ENCODE measurements at places on chromosomes 2 and 18.

DNA sequence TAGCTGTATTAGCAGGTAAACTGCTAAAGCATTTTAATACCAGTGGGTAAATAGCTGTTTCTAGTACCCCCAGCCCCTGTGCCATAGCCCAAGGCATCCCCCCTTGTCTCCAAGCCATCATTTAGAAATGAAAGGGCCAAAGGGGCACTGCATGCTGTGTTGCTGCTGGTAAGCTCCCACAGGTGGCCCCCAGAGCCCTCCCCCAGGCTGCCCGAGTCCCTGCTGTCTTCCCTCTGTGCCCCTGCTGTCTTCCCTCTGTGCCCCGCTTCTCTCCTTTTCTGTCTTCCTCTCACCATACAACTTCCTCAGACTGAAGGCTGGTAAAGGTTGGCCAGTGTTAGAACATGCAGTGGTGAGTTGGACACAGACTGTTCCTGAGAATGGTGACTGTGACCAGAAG is 42.1 kb downstream of the ZAP70 start:
- no peak for DNase-seq

DNA sequence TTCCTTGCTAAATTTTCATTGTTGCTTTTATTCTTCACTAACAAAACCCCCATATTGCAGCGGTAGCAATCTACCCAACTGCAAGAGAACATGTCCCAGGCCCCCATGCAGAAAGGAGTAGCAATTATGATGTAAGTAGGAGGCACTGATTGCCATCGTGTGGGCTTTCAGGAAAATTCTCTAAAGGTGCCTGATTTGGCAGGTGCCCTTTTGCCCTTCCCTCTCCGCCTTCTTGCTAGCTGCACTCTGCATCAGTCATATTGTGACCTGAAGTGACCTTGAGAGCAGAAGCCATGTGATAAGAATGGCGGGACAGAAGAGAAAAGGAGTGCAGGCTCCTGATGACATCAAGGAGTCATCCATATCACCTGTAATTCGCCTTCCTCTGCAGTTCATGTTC is 112.1 kb downstream of the NCKAP5 start:
- no peak for DNase-seq

DNA sequence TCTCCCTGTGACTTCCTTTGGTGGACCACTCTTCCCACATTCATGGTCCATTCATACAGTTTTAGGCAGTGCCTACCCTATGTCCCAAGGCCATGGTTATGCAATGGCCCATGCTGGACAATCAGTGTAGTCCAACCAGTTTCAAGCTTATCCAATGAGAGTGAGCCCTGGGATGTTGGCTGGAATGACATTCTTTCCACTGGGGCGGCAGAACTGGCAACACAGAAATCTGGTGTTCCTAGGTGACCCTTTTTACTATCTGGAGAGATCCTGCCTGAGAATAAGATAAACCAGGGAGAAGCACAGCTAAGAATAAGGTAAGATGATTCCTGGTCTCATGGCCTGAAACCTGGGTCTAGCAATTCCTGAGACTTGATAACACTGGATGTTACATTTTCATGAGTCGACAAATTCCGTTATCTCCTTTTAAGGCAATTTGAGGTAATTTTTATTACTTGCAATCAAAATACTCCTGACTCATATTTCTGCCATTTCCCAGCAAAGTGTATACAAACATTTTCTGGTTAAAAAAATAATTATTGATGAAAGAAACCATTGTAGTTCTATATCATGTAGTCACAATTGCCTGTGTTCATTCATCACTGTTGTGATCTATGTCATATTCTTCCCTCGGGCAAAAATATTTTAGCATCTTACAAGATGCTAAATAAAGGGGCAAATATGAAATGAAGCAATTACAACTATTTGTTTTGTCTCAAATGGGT is 271.5 kb upstream of the LYPD1 start:
- no peak for DNase-seq

GRCh38 chr2:98825858-98826257 is 94.9 kb upstream of the MGAT4A start:
- no peak for DNase-seq

DNA sequence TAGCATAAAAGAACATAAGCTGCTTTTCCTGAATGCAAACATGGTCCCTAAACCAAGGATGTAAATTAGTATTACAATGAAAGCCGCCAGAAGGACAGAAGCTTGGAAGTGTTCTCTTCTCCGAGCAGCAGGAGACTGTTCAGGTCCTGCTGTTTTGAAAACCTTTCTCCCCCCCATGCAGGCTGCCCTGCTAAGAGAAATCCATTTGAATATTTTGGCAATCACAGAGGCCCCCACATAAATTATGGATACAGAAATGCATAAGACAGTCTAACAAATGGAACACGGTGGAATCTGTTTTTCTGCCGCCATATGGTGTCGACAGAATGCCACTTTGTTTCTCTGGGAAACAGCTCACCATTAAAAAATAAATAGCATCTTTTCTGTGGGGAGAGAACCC is 600.4 kb upstream of the KLHL29 start:
- no peak for DNase-seq

DNA sequence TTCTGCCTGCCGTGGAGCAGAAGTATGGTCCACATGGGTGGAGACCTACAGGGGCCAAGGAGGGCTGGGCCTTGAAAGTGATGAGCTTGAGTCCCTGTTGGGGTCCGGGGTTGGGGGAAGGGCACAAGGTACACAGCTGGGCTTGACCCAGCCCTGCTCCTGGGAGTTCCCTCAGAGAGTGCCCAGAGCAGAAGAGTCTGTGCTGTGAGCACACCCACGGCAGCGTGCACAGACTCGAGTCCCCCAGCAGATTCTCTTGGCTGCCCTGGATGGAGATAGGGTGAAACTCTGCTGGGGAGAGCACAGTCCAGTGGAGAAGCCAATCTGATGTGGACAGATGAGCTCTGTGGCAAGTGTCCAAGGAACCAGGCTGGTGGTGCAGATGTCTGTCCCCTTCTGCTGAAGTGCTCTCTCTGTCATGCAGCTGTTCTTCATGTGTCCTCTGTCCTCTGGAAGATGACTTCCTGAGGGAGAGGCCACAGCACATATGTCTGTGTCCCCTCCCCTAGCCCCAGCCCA is 27.5 kb downstream of the INPP4A start:
- DNase-seq = no peak

DNA sequence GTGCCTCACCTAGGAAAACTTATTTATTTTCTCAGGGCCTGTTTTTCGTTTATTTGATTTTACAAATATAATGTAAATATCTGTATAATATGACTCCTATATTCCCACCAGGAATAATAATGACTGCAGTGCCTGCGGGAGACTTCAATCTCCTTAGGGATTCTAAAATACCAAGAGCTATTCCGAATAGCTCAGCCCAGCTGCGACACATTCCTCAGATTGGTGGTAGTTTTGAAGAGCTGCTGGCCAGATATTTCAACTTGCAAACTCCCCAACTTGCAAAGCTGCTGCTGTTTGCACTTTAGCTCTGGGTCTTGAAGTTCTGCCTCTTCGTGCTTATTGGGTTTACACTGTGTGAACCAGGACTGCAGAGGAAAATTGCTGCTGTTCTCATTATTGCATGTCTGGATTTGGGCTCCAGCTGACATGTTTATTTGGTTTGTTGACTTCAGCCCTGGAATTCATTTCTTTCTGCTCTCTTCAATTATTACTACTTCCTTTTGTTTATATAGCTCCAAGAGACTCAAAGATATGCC is 480.2 kb upstream of the CHST9 start:
- DNase-seq = no peak
